ENCODE measurements at places on chromosomes 16 and 17. TPM values are rescaled to one million over a fixed set of nuclear protein-coding genes. Genes with fewer than 3 reads are reported as not detected.

- DNase-seq, result no peak
Measured at GRCh38 chr17:19363114-19363438, 553 bp upstream of the B9D1 start.

DNA sequence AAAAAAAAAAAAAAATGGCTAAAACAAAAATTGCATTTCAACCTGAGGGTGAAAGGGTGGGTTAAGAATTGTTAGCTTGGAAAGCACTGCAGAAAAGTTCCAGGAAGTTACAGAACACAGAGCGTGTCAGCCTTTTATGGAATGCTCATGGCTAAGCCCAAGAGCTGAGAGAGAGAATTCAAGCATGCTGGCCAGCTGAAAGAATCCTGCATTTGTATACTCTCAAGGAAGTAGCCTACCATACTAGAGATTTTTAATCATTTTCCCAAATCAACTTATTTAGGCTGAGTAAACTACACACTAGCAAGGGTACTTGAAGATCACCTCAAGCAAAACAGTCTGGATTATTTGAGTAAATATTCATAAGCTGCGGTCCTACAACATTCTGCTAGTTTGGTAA lies 153.9 kb downstream of the KCNJ2 start:
- DNase-seq, result no peak

The SEC14L5 gene
- 0.38 TPM for total RNA-seq

DNA sequence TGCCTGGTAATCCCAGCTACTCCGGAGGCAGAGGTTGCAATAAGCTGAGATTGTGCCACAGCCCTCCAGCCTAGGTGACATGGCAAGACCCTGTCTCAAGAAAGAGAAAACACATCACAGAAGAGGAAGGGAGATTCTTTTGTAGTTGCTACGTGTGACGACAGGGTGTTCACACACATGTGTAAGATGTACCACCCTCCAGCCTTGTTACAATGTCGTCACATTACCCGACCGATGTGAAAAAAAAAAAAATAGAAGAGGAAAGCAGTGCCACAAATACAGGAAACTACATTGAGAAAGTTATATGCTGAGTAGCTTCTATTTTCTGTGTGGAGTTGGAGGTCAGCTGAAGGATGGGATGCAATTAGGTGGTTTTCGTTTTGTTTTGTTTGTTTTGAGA lies 56.0 kb downstream of the CLUH start:
- DNase-seq, result no peak

DNA sequence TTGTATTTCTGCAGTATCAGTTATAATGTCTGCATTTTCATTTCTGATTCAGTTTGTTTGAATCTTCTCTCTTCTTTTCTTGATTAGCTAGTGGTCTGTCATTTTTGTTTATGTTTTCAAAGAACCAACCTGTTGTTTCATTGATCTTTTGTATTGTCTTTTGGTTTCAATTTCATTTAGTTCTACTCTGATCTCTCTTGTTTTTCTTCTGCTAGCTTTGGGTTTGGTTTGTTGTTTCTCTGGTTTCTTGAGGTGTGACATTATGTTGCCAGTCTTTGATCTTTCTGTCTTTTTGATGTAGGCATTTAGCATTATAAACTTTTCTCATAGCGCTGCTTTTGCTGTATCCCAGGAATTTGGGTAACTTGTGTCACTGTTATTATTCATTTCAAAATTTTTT lies 107.2 kb downstream of the PHKB start:
- no peak for DNase-seq

GRCh38 chr16:50303605-50304466 lies 37.5 kb downstream of the ADCY7 start:
- peak; percentile 51 for DNase-seq

- no peak for DNase-seq
Measured at GRCh38 chr16:49455181-49455990, 81.8 kb downstream of the C16orf78 start.
